Cardiac septum (tissue), 1 donor: ENCODE measurements at places on chromosomes 3 and 15. TPM values are rescaled to one million over a fixed set of nuclear protein-coding genes. Genes with fewer than 3 reads are reported as not detected.

- no peak for DNase-seq
Observed at GRCh38 chr3:13275376-13276005, 144.6 kb downstream of the NUP210 start.

DNA sequence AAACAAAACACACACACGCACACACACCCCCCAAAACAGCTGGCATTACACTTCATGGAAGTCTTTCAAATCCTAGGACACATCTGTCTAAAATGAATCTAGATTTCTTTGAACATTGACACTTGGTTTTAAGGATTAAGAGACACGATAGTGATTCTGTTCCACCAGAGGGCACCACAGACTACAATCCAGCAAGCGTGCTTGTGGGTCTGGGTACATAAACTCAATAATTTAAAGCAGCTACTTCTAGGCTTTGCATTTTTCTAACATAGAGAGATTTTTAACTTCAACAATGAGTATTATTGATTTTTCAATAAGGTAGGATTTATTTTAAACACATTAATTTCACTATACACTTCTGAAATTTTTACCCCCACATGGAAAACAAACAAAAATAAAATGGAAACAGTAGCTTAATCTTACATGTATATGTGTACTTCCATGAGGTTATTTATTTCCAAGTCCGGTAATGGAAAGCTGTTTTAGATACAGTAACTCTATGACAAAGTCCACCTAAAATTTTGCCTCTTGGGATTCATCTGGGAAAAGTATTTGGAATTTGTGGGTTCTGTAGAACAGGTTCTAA is 564.0 kb upstream of the TGFBR2 start:
- no peak for DNase-seq

DNA sequence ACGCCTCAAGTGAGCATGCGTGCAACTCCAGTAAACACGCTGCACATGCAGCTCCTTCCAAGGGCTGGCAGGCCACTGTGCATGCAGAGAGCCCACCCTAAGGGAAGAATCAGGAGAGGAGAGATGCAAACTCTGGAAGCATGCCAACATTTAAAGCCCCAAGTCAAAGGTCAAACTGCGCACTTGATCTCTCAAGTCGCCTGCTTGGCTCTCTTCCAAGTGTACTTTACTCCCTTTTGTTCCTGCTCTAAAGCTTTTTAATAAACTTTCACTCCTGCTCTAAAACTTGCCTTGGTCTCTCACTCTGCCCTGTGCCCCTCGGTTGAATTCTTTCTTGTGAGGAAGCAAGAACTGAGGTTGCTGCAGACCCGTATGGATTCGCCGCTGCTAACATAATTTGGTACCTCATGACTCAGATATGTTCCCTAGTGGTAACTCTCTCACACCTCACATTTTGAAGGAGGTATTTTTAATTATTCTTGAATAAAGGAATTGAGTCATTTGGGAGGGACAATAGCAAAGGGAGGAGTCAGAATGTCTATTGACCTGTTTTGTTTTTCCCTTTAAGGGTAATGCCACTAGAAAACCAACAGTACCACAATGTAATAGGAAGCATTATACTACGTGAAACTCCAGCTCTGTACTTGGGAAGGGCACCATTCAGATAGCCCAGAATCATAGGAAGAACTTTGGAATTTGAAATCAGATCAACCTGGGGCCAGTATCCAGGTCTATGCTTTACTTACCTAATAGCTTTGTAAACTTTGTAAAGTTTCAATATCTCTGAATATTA is 19.6 kb upstream of the DGKG start:
- DNase-seq: no peak

DNA sequence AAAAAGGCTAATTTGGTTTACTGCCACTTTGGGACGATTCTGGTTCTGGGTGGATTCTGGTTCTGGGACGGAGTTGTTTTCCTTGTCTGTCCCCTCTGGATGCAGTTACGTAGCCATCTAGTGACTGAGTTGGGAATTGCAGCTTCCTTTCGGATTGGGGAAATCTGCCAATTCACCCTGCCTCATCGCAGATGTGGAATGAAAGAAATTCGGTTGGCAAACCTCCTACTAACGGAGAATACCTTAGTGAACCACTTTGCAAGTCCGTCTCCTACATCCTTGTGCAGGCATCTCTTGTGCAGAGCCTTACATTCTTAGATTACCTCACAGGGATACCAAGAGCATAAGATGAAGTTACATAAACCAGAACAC is 31.5 kb upstream of the AP4E1 start:
- no peak for DNase-seq

The GRAMD2A gene
- total RNA-seq: not detected
